ENCODE measurements at places on chromosomes 5 and 9. TPM values are rescaled to one million over a fixed set of nuclear protein-coding genes. Genes with fewer than 3 reads are reported as not detected.

DNA sequence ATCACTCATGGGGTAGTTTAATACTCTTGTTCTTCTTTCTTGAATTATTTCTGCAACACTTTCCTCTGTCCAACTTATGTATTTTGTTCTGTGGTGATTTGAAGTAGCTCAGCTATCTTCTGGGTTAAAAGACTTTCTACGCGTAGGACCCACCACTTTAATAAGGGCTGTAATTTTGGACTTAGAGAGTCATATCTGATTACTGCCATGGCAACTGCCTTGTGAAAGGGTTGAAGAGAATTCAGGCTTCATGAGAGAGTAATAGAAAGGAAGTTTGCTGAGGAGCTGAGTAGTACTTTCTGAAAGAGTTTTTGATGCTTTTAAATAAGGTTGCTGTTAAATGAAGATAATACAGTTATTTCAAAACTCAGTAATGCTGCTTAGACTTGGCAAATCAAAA lies 89.5 kb downstream of the TLE4 start:
- no peak for DNase-seq

DNA sequence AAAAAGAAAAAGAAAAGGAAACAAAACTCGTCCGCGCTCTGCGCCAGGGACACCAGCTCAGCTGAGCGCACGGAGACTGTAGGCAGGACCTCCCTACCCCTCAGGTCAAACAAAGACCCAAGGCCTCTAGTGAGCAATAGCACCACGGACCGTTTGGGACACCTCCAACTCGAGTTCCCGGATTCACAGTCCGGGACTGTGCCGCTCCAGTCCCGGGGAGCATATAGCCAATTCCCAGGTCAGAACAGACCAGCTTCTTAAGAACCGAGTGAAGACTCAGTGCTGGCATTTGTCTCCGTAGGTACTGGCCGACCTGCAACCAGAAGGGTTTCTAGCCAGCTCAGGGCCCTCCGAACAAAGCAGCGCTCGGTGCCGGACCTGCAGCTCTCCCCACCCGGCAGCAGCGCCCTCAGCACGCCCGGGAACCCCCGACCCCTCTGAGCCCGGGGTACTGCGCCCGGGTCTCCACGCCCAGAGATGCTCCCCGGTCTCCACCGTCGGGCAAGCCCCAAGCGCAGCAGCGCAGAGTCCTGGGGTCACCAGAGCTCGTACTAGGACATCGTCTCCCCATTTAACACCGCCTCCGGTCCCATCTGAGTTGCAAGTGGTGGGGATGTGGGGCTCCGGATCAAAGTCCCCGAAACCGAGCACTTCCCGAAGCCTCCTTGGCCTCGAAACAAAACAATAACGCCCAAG lies 591 bp downstream of the ABCA1 start:
- DNase-seq = peak; percentile 63

Gene IL3
- total RNA-seq = not detected

GRCh38 chr9:95425910-95426551 lies 90.7 kb downstream of the PTCH1 start:
- peak; percentile 63 for DNase-seq

DNA sequence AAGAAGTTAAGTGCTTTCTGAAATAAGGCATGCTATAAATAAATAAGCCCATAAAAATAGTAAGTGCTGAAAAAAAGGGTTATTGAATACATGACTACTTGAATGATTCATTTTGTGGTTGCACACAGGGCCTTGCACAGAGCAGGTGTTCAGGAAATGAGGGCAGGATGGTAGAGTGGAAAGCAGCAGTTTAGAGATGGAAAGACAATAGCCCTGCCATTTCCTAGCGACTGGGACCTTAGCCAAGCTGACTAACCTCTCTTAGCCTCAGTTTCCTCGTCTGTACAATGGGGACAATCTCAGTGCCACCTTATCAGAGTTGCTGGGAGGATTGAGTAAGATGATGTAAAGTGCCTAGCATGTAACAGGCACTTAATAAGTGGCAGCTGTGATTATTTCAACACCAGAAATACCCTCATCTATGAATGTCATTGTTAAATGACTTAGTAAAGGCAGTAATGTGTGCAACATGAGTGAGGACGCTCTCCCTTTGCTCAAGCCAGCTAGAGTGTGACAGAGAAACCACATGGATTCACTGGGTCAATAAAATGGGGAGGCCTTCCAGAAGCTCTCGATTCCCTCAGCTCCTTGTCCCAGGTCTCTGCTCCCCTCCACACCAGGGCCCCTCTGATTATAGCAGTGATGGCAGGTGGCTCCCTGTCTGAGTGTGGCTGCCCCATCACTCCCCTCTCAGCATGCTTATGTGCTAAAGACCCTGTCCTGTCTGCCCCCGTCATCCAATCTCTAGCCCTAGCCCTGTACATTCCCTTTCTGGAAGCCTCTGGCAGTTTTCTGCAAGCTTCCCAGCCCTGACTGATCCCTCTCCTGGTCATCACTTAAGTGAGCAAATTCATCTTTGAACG lies 16.0 kb upstream of the PHF19 start:
- DNase-seq = peak; percentile 66

GRCh38 chr9:69657269-69657668 lies 14.9 kb downstream of the APBA1 start:
- DNase-seq = peak; percentile 29

GRCh38 chr5:173946323-173946722 lies 42.6 kb upstream of the C5orf47 start:
- no peak for DNase-seq

- no peak for DNase-seq
Measured at GRCh38 chr9:135415586-135415985, 64.0 kb upstream of the PPP1R26 start.

DNA sequence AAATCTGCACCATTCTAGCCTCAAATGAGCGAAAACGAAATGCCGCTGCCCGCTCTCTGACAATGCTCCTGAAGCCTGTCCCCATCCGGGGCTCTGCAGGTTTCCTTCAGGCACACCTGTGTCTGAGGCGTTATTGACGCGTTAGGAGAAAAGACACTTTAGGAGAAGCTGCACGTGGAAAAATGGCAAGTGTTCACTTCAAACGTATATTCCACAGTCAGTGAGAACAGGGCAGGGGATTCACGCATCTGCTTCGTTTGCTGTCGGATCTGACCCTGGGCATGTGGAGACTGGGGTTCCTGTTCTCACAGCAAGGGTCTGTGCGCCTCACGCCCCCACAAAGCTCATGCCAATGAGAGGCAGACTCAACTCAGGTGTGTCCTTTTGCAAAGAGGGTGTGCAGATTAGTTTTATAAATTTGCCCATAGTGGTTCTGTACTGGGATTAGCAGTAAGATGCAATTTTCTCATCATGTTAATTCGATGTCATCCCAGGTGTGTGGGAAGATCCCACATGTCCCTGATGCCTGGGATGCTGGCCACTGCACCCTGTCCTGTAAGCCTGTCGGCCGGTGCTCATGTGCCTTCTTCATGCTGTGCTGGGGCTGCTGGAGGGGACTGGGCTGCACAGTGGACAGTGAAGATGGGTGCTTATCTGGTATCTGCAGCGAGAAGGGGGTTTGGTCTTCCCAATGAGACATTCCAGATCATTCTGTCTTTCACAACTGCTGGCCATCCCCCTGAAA lies 11.2 kb upstream of the TBC1D9B start:
- no peak for DNase-seq

Gene DOK3
- 0.25 TPM for total RNA-seq

- DNase-seq = peak; percentile 3
Measured at GRCh38 chr5:104347119-104347708, 784.6 kb upstream of the NUDT12 start.

DNA sequence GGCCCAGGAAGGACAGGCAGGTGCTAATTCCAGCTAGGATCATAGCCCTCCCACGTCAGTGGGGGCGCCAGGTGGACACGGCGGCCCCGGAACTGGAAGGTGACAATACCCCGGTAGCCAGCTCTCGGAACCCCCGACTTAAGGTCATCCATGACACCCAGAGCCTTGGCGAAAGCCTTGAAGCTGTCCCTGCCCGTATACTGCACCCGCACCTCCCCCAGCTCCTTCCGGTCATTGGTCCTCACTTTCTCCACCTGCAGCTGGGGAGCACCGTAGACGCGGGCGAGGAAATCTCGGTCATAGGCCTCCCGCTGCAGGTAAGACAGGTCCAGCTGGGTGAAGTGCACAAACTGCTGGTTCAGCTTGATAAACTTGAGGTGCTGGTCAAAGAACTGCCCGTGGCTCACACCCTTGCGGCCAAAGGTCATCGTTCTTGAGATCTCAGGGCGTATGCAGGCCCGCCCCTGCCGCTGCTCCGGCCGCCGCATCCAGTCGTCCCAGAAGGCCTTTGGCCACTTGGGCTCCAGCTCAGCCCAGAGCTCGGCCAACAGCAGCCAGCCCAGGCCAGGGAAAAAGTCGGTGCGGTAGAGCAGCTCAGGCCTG lies 10.9 kb downstream of the MGAT1 start:
- DNase-seq = no peak

Gene COL23A1
- total RNA-seq = not detected

DNA sequence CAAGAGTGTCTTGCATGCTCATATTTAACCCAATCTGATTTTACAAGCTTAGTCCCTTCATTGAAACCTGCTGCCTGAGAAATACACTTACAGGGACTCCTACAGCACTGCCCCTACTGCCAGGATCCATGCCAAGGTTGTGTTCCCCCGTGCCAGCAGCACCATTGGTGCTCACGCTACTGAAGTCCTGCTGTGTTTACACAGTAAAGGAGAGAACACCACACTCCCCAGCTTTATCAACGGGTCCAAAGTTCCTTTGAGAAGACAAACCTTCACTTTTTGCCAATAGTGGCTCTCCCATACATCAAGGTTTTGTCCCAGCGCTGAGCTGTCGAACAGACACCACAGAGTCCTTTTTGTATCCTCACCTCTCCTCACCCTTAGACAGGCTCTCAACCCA lies 155.1 kb upstream of the WWC1 start:
- DNase-seq = no peak

- peak; percentile 75 for DNase-seq
Measured at GRCh38 chr5:134053840-134054338, 49.1 kb upstream of the VDAC1 start.

Gene KCNN2
- total RNA-seq = not detected
